ENCODE measurements at places on chromosomes 2 and 18. TPM values are rescaled to one million over a fixed set of nuclear protein-coding genes. Genes with fewer than 3 reads are reported as not detected.

Gene RALB
- polyA plus RNA-seq: 69.0 TPM

DNA sequence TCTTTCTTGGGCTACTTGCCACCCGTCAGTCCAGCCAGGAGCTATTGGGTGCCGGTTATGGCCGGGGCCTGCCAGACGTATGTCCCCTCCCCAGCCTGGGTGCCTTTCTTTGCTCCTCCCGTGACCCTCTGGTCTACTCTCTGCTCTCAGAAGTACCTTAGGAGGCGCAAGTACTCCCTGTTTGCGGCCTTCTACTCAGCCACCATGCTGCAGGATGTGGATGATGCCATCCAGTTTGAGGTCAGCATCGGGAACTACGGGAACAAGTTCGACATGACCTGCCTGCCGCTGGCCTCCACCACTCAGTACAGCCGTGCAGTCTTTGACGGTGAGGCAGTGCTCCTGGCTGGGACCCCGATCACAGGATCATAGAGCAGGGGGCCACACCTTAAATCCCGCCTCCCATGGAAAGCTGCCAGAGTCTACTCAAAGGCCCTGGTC, 99.5 kb downstream of the DYSF start:
- no peak for DNase-seq

GRCh38 chr18:9996094-9996493, 82.3 kb downstream of the VAPA start:
- DNase-seq: no peak

Gene RAB31
- polyA plus RNA-seq: 25.3 TPM

Data from renal cortex interstitium (tissue), 15 donors.